ENCODE measurements at places on chromosomes 7 and 10.

DNA sequence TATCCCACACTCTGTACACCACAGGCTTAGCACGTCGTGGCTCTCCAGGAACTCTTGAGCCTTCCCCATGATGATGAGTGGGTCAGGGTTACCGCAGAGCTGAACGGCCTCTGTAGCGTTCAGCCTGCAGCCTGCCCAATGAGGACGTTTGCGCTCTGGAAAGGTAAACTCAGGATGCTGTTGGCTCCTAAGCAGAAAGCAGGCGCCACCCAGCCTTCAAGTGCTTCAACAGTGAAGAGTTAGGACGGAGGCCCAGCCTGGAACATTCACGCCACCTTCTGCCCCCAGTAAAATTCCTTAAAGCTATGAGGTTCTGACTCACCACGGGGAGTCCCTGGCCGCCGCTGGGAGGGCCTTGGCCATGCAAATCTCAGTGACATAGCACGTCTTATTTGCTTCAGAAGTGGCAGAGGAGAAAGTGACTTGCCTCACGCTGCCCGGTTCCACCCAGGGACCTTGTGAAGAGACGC, 161.5 kb upstream of the SH2B2 start:
- DNase-seq: no peak

- no peak for DNase-seq
Observed at GRCh38 chr10:3261921-3262320, 89.3 kb upstream of the PITRM1 start.

- DNase-seq: no peak
Observed at GRCh38 chr7:125154930-125155329, 225.3 kb upstream of the POT1 start.

DNA sequence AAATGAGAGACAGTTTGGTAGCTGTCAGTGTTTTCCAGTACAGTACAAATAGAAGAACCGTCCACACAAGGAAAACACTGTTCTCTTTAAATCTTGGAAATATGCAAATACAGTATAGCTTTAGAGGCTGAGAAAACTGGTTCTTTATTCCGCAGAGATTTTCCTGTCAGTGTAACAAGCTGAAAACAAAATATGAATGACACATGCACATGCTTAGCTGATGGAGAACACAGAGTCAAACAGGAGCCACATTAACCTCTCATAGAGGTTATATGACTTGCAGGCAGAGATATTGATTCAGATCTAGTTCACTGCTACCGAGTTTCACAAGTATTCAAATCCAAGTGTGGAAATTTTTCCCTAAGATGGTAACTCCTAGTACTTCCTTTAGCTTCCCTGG, 135.2 kb upstream of the C1QL3 start:
- no peak for DNase-seq

DNA sequence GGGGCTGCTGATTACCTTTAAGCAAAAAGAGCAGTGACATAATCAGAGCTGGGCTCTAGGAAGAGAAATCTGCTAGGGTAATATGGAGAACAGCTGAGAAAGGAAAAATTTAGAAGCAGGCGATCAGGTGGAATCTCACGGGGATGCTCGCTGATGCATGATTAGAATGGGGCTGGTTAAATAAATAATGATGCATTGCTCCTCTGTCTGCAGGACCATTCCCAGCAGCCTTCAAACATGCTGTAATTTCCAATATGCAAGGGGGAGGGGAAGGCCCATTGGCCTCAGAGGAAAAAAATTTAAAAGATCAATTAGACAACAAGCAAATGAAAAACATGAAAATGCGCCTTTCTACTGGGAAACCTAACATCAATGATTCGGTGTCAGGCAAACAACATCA, 65.6 kb upstream of the C10orf90 start:
- DNase-seq: no peak

GRCh38 chr7:33091641-33092191, 17.5 kb downstream of the RP9 start:
- no peak for DNase-seq

GRCh38 chr10:21318540-21319167, 206.8 kb downstream of the SKIDA1 start:
- DNase-seq: no peak

DNA sequence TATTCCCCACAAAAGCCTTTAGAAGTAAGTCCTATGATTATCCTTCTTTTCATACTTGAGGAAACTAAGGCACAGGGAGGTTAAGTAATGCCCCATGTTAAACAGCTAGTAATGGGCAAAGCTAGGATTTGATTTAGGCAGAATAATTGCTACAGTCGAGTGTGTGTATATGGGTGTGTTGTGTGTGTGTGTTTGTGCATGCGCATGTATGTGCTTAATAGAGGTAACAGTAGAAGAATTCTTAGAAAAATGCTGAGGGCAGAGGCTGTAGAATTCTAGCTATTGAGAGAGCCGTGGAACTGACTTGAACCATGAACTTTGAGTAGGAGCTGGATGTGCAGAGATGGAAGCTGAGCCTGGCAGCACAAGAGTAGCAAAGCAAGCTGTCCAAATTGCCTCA, 131.3 kb upstream of the WNT16 start:
- no peak for DNase-seq

DNA sequence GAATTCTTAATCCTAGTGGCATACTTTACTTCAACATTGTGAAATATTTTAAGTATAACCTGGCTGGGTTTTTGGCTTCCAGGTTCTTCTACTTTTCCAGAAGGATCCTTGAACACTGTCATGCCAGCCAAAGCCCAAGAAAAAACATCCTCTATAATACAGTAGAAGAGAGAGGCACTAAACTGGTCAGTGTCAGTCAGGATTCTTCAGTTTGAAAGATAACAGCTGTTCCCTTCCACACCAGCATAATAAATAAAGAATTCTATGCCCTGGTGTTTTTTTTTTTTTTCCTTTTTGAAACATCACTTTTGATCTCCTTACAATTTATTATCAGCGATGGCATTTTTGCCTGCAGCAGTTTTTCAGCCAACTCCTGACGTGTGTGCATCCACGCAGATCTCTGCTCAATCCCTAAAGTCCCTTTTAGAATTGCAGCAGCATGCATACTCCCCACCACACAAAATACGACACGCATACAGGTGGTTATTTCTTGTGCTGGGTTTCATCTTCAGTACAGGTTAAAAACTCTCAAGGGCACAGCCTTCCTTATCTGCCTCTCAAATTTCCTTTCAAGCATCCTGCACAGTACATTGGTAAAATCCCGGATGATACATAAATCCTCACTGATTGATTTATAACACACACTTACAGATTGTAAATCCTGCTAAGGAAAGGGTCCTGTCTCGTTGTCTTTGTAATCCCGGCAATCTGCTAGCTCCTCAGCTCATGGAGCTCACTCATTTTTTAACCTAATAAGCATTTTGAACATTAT, 100.2 kb downstream of the TPK1 start:
- DNase-seq: no peak

DNA sequence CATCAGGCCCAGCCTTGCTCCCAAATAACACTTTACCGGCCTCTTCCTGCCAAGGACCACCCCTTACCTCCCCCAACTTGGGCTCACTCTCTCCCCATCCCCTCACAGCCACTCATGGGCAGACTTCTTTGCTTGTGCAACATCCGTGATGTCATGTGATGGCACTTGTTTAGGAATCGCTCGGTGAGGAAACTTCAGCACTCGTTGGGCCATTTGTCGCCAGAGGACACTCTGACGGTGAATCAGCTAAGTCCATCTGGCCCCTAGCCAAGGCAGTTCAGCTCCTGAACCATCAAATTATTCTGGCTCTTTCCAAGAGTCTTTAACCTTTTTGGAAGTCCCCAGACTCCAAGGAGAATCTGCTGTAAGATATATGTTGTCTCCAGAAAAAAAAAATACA, 19.2 kb downstream of the BTBD16 start:
- no peak for DNase-seq

DNA sequence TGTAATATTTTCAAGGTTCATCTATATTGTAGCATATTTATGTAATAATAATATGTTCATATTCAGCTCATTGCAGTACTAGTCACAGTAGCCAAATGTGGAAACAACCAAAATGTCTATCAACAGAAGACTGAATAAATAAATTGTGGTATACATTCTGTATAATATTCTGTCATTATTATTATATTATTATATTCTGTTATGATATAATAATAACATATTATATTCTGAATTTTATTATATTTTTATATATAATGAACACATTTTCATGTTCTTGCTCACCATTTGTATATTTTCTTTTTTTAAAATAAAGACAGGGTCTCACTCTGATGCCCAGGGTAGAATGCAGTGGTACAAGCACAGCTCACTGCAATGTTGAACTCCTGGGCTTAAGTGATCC, 91.2 kb upstream of the STARD3NL start:
- DNase-seq: no peak

- no peak for DNase-seq
Observed at GRCh38 chr10:132743925-132744490, 41.9 kb downstream of the NKX6-2 start.

- no peak for DNase-seq
Observed at GRCh38 chr7:4233146-4233545, 448.9 kb upstream of the FOXK1 start.

- no peak for DNase-seq
Observed at GRCh38 chr7:139702313-139702731, 75.5 kb downstream of the HIPK2 start.

DNA sequence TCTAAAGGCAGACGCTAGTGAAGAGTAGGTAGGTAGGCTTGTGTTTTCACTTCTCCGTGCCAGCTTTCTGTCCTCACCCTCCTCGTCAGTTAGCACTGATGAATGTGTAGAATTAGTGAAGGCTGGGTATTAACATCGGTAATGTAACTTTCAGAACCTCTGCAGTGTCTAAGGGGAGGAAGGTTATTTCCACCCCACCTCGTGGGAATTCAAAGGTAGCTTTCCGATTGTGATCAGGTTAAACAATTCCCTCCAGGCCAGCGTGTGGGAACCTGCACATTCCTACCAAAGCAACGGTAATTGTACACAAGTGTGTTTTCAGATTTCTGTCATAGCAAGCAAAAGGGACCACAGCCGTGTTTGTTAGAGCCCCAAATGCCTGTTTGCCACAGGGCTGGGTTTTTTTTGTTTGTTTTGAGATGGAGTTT, 405.0 kb upstream of the GALNT17 start:
- DNase-seq: no peak

GRCh38 chr7:99001482-99002147, 123.3 kb downstream of the TRRAP start:
- no peak for DNase-seq

DNA sequence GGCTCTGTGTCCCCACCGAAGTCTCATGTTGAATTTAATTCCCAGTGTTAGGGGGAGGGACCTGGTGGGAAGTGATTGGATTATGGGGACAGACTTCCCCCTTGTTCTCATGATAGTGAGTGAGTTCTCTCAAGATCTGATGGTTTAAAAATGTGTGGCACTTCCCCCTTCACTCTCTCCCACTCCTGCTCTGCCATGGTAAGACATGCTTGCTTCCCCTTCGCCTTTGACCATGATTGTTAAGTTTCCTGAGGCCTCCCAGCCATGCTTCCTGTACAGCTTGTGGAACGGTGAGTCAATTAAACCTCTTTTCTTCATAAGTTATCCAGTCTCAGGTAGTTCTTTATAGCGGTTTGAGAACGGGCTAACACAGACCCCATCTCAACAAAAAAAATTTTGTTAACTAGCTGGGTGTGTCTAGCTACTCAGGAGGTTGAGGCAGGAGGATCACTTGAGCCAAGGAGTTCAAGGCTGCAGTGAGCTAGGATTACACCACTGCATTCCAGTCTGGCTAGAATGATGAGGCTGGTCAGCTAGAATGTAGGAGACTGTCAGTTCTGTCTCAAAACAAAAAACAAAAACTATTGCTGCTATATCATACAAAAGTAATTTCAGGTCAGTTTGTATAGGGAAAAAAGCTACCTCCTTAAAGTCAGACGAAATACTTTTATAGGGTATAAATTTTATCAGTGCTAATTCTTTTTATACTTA, 57.7 kb downstream of the ATAD1 start:
- DNase-seq: no peak

GRCh38 chr10:113402602-113403001, 150.3 kb upstream of the HABP2 start:
- no peak for DNase-seq

GRCh38 chr10:2280713-2281300, 543.5 kb upstream of the ADARB2 start:
- no peak for DNase-seq

GRCh38 chr10:93871671-93872204, 22.0 kb upstream of the SLC35G1 start:
- DNase-seq: no peak

DNA sequence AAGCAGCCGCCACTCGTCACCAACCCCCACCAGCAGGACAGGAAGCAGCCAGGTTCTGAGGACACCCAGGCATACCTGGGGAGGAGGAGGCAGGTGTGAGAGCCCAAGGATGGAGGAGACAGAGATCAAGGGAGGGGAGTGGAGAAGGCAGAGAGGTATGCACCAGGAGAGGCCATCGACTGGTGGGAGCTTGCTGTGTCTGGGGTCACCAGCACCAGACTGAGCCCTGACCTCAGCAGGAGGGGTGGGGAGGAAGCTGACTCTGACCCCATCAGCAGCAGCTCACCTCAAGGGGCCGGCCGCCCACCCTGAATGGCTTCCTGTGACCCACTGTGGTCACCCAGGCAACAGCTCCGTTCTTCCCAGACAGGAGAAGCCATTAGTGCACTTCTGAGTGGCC, 7.8 kb downstream of the VIPR2 start:
- no peak for DNase-seq

GRCh38 chr10:59550061-59550460, 159.6 kb downstream of the SLC16A9 start:
- DNase-seq: no peak

GRCh38 chr7:372546-372931, 82.6 kb downstream of the FOXL3 start:
- DNase-seq: no peak

DNA sequence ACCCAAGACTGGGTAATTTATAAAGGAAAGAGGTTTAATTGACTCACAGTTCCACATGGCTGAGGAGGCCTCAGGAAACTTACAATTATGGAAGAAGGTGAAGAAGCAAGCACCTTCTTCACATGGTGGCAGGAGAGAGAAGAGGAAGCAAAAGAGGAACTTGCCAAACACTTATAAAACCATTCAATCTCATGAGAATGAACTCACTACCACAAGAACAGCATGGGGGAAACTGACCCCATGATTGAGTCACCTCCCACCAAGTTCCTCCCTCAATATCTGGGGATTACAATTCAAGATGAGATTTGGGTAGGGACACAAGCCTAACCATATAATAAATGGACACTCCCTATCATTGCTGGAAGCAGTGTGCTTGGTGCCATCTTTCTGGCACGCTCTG, 506.3 kb downstream of the CALN1 start:
- DNase-seq: no peak

- DNase-seq: no peak
Observed at GRCh38 chr7:21942955-21943354, 2.7 kb downstream of the CDCA7L start.

GRCh38 chr7:27064159-27064558, 31.6 kb downstream of the HOXA1 start:
- DNase-seq: no peak
